ENCODE measurements at places on chromosomes 6 and 20.

DNA sequence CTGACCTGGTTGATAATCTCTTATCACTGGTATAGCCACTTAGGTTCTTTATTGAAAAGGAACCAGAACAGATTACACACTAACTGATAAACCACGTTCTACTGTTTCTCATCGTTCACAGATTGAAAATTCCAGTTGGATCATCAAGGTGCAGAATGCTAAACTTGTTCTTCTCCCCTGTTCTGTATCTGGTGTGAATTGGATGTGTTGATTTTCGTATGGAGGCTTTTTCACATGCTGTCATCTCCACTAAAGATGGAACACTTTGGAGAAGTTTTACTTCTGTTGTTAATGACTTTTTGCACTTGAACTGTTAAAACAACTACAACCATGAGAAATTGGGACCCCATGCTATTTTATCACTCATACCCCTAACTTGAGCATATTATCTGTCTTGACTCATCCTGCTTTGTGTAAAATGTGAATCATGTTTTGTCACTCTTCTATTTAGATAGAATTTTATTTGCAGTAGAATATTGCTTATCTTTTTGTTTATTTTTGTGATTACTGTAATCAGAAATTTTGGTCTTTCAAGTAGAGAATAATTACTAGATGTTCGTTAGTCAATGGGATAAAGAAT is 17.5 kb downstream of the VAPB start:
- no peak for DNase-seq

- no peak for DNase-seq
Measured at GRCh38 chr6:69789578-69789977, 7.2 kb downstream of the LMBRD1 start.

- no peak for DNase-seq
Measured at GRCh38 chr20:45082468-45082867, 18.5 kb downstream of the KCNS1 start.

DNA sequence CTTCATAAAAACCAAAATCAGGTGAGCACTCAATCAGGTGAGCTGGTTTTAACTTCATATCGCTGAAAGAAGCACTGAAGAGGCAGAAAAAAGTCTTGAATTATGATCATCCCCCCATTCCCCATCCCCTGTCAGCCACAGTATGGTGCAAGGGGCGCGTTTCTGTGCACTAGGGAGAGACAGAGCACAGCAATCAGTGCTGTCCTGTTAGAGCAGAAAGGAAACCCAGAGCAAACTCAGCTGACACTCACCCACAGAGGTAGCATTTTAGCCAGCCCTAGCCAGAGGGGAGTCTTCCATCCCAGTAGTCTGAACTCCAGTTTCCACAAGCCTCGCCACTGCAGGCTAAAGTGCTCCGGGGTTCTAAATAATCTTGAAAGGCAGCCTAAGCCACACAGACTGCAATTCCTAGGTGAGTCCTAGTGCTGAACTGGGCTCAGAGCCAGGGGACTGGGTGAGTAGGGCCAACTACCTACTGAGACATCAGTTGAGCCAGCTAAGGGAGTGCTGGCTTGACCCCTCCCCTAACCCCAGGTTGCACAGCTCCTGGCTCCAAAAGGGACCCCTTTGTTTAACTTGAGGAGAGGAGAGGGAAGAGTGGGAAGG is 1352.6 kb upstream of the GJE1 start:
- DNase-seq: no peak

- no peak for DNase-seq
Measured at GRCh38 chr20:20034486-20034885, 17.3 kb downstream of the NAA20 start.
